Stimulated activated CD4-positive, alpha-beta T cell treated with anti-CD3 and anti-CD28 coated beads, Interleukin-1b, Interleukin-23, amount 100 ng/mL, for 24 hours (primary cell): ENCODE measurements at places on chromosomes 3 and 15.

GRCh38 chr3:139121513-139122220, 77.0 kb upstream of the PRR23C start:
- no peak for DNase-seq

GRCh38 chr3:125612668-125613067, 17.4 kb upstream of the OSBPL11 start:
- DNase-seq, result no peak

DNA sequence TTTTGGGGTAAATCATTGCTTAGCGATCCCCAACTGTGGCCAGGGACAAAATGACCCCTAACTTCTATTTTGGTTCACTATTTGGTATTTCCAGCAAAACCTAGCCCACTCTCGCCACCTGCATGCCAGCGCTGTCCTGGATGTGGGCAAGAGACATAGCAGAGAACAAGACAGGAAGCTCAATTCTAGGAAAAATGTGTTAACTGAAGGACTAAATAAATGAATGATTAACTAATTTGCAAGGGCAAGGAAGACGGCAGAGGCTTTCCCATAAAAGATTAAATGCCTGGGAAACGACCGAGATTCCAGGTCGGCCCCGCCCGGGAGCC, 408 bp downstream of the NICN1 start:
- no peak for DNase-seq

DNA sequence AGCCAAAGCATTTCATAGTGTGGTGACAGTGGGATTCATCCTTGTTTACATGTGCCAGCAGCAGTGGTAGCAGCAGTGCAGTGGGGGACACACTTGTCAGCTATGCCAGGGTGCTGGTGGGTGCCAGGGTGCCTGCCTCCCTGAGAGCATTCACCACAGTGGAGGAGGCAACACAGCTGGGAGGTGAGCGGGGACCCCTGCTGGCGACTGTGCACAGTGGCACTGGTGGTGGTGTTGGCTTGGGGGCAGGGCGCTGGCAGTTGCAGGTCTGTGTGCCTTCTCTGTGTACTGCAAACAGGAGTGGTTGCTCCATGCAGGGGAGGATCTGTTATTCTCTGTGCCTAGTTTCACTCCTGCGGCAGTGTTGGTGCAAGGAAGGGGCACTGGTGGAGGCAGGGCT, 41.2 kb downstream of the CEP63 start:
- no peak for DNase-seq

GRCh38 chr3:141941093-141941492, 64.7 kb downstream of the ATP1B3 start:
- no peak for DNase-seq

GRCh38 chr3:138219255-138219654, 32.2 kb downstream of the ARMC8 start:
- DNase-seq, result no peak

- no peak for DNase-seq
Measured at GRCh38 chr15:53102483-53102882, 312.3 kb upstream of the ONECUT1 start.

GRCh38 chr3:129558772-129559564, 16.0 kb downstream of the H1-8 start:
- no peak for DNase-seq

- DNase-seq, result no peak
Measured at GRCh38 chr3:10950476-10951294, 41.9 kb upstream of the SLC6A1 start.

GRCh38 chr3:66498687-66499621, 1.9 kb downstream of the LRIG1 start:
- DNase-seq, result no peak

- no peak for DNase-seq
Measured at GRCh38 chr3:57877116-57877515, 121.0 kb downstream of the SLMAP start.
